GOT3 (cell line): ENCODE measurements at places on chromosomes 11 and 22.

DNA sequence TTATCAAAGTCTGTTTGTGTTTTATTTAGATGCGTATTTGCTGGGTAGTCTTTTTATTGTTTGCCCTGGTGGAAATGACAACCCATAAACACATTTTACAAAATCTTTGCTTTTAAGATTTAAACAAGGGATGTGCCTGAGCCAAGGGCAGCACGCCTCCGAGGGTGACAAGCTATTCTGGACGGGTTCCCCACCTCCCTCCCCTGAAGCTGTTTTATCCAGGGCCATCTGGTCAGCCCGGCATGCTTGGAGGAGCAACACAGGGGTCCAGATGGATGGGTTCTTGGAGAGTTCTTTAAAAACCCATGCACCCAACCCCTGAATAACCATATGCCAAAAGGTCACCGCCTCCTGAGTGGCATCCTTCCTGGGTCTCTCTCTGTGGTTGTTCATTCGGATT is 408.9 kb downstream of the OPCML start:
- no peak for DNase-seq

GRCh38 chr11:94725097-94725496 is 43.1 kb upstream of the AMOTL1 start:
- DNase-seq, result no peak

DNA sequence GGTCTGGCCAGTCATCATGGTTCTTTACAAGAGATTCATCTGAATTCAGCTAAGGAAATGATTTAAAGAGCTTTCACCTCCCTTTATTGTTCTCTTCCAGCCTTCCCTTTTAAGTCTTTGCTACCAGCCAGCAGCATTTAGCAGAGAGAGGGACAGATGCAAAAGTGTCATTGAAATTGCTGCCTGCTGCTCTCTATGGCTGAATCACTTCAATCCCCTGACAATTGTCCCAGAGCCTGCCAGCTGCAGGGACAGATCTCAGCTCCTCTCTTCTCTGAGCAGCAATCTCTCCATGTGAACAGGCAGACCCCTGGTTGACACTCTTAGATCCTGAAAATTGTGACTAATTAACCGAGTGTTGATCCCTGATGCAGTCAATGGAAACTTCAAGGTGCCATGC is 816.9 kb upstream of the CCDC90B start:
- DNase-seq, result no peak

DNA sequence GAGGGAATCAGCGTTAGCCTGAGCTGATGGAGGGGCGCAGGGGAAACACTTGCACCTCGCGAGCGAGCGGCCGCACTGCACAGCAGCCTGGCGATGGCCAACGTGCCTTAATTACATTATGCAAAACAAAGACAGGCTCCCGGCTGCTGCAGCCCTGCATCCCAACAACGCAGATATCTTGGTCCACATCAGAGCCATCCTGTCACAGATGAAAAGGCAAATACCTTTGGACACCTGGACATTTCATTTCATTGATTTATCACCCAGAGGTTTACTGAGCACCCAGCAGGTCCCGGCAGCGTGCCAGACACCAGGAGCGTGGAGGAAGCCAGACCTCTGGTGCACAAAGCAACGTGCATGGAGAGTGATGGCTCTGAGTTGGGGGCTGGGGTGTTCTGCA is 843.0 kb downstream of the TBC1D22A start:
- DNase-seq, result no peak

GRCh38 chr11:129640671-129641070 is 175.0 kb upstream of the TMEM45B start:
- DNase-seq, result no peak

GRCh38 chr22:20783844-20784723 is 10.2 kb downstream of the SERPIND1 start:
- DNase-seq, result no peak

GRCh38 chr22:41762980-41763779 is 37.3 kb upstream of the CCDC134 start:
- DNase-seq, result no peak

DNA sequence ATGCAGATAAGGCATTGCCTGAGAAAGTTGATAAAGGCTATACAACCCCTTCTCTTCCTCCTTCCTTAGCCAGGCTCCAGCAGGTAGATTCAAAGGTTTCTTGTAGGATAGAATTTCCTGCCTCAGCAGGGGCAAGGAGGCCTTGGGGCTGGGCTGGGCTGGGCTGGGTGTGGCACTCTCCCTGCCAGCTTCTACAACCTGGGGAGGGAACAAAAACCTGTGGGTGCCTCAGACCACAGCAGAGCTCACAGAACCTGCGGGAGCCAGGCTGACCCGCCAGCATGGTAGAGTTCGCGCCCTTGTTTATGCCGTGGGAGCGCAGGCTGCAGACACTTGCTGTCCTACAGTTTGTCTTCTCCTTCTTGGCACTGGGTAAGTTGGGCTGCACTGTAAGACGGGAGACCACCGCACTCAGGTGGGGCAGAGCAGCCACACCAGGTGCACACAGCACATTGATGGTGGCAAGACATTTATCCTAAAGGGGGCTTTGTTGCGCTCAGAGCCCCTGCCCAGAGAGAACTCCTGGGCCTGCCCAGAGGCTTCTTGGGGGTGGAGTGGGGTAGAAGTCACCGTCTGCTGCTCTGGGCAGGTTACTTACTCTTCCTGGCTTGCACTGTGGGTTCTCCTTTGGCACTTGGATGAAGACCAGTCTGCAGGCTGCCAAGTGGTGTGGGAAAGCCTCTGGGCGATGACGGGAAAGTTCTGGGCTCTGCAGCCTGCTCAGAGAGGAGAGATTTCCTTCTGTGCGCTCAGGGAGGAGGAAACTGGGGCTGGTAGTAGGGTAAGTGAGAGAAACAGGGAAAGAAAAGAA is at the start of gene MOGAT2:
MOGAT2 (plus strand) TSS at position 231 of the 811 bp plus-strand sequence; CDS start at position 282, 51 bp downstream.
- DNase-seq, result no peak
